NCI-H1048 (cell line): ENCODE measurements at places on chromosomes 12 and 14.

DNA sequence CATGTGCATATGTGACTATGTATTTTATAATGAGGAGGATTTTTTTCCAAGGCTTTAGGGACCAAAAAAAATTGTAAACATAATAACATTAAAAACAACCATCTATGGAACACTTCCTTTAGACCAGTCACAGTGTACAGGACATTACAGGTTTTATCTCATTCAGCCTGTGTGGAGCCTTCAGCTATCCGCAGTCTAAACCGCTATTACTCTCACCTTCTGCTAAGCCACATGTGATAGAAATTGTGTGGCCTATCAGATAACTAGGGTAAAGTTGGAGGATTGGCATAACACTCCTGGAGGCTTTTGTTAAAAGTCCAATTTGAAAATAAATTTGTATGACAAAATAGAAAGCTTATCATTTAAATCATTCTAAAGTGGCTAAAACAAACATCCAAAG, 281.2 kb upstream of the TMTC1 start:
- no peak for DNase-seq

DNA sequence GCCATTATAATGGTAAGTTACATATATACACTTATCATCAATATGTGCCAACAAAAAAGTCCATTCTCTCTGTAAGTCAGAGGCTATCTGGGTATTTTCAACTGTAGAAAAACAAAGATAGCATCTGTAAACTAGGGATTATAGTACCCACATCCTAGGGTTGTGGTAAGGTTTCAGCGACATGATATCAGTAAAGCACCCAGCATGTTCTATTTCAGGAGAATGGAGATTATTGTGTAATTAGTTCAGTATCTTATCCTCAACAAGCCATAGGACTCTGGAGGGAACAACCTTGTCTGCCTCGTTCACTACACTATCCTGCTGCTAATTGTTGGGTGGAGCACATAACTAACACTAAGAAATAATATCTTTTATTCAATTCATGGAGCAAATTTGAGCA, 19.7 kb upstream of the CKAP4 start:
- no peak for DNase-seq

DNA sequence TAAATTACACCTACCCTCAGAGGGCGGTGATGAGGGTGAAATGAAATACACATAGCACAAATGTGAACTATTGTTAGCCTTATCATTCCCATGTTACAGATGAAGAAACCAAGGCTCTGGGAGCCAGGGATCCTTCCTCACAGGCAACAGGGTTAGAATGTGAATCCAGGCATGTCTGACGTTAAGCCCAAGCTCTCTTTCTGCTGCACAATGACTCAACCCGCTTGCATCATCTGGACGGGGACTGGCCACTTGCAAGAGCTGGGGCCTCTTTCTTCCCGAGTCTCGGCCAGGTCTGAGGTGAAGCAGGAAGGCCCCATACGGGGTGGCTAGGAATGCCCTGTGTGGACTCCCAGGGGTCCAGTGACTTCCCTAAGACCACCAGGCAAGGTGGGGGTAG, 105.2 kb downstream of the RBM19 start:
- DNase-seq: no peak

DNA sequence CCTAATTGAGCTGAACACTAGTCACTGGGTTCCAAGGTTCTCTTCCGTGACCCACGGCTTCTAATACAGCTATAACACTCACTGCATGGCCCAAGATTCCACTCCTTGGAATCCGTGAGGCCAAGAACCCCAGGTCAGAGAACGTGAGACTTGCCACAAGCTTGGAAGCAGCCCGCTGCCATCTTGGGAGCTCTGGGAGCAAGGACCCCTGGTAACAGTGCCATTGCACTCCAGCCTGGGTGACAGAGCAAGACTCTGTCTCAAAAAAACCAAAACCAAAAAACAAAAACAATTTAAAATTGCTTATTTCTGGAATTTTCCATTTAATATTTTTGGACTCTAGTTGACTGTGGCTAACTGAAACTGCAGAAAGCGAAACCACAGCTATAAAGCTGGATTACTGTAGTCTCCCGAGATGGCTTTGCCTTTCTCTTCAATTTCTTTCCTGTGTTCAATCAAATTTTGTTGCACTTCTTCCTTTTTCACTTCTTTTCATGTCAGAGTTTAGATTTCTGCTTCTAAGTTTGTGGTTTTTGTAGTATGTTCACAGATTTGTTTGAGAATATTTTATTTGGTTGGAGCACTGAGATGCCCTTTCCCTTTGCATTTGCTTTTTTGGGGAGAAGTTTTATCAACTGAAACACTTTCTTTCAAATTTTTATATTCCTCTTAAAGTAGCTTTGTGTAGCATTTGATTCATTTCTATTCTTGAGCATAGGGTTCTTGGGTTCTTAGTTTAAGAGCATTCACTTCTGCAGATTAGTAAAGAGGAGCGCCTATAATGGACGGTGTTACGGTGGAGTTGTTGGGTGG, 44.6 kb downstream of the DDHD1 start:
- no peak for DNase-seq

GRCh38 chr12:87233671-87234070, 795.5 kb downstream of the C12orf50 start:
- DNase-seq: no peak

DNA sequence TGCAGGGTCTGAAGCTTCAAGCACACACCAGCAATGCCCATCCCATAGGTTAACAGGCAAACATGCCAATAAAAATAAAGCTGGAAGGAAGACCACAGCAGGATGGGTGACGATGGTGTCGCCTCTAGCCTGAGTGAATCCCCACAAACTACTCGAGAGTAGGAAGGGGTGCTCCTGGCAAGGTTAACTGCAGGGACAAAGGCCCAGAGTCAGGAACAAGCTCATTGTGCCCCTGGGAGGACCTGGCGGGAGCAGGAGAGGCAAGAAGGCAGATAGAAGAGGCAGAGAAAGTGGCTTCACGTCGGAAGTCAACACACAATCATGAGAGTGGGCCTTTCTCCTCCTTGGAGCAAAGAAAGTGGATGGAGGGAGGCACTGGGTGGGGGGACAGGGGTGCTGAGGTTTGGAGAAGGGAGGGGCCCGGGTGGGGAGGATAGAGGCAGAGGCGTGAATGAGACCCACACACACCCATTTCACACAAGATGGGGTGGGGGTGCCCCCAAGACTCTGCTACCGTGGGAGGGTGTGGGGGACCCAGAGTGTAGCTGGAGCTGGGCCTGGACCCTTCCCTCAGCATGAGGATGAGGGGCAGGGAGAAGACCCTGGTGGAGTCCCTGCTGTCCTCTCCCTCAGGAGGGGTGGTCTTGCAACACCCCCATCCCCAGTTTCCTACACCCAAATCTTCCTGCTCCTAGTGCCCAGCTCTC, 43.1 kb downstream of the DIO3 start:
- DNase-seq: no peak

- DNase-seq: no peak
Observed at GRCh38 chr14:27573018-27573417, 975.2 kb upstream of the NOVA1 start.

DNA sequence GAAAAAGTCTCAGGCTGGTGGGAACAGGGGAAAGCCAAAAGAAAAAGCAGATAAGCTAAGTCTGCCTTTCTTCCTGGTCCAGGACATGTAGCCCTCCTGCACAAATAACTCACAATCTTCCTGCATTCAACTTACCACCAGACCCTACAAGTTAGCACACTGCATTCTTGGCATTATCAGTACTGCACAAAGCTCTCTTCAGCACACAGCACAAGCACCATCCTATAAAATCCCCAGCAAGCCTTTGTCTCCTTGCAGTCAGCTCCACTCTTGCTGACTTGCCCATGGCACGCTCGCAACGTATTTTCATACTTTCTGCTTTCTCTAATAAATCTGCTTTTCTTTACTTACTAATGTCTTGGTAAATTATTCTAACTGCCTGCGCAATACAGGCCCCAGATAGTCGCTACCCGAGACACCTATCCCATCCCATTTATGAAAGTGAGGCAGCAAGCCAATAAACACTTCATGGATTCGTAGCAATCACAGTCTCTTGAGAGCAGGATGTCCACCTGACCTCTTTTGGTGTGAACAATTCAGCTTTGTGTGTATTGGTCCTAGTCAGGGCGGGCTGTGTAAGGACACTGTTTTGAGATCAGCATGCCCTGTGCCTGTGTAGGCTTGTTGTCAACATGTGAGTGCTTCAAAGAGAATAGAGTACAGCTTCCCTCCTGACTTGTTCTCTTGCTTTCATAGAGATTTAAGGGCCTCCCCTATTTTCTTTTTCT, 49.0 kb downstream of the TMEM117 start:
- DNase-seq: no peak

- DNase-seq: no peak
Observed at GRCh38 chr12:77795699-77796098, 35.0 kb upstream of the NAV3 start.

DNA sequence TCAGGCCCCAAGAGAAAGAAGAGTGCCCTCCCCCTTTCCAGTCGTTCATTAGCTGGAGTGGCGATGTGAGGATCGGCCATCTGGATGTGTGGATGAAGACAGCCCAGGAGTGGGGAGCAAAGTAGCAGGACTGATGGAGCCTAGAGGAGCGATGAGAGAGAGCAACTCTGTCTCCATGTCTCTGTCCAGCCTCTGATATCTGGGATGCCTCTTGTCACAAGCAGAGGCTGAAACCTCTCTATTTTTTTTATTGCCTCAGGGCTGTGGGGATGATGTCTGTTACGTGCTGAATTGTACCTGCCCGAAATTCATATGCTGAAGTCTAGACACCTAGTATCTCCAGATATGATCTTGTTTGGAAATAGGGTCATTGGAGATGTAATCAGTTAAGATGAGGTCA, 2.7 kb downstream of the SERPINA11 start:
- no peak for DNase-seq

DNA sequence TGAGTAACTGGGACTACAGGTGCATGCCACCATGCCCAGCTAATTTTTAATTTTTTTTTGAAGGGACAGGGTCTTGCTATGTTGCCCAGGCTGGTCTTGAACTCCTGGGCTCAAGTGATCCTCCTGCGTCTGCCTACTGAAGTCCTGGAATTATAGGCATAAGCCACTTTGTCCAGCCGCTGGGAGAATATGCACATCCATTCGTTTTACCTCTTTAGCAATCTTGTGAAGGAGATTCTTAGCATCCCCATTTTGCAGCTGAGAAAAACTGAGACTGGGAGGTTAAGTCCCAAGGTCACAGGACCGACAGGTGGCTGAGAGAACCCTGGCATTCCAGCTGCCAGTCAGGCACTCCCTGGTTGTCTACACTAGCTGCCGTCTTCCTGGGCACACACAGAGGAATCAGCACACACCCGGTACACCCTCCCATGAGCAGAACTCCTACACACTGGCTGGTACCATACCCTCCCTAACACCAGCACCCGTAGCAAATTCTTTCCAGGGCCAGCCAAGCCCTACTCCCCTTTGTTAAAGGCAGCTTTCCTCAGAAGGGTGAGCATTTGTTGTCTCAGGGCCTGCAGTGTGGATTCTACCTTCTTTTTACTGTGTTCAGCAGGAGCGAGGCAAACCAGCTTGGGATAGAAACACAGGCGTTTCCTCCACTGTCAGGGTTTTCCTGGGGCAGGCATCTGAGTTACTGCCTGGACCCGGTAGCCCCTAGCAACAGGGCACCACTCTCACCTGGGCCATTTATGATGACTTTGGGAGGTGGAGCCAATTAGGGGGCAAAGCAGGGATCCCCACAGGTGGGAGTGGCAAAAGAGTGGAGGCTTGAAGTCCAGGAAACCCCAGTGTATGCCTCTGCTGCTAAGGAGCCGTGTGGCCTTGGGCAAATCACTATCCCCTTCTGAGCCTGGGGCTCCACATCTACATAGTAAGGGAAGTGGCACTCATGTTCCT, 70.2 kb downstream of the IRF2BPL start:
- DNase-seq: no peak

DNA sequence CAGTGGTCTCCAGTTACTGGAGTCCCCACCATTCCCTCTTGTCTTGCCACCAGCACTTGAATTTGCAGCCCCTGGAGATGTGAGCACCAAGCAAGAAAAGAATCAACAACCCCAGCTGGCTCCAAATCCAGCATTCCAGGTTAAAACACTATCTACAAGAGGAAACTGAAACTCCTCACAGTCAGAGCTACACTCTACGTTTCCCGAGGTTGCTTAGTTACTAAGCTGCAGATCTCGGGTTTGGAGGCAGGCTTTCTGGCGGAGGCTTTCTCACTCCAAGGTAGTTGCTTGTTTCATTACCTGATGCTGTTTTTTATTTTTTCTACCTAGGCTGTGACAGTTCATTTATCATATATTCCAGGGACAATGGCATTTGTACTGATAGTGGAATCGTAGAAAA, 248.1 kb downstream of the GLT1D1 start:
- no peak for DNase-seq

DNA sequence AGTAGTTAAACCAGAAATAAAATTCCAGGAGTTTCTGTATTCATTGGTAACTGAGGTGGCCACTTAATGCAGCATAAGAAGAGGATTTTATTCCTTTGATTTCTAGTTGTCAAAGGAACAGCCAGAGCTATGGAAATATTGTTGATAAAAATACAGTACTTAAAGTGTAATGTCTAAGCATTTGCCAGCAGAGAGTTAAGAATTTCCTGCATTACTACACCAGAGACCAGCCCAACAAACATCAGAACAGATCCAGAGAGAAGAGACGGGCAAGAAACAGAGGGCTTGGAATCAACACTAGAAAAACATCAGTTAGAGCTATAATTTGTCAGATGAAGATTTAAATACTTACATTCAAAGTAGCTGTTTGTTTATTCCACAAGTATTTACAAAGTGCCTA, 77.9 kb downstream of the ST8SIA1 start:
- no peak for DNase-seq

DNA sequence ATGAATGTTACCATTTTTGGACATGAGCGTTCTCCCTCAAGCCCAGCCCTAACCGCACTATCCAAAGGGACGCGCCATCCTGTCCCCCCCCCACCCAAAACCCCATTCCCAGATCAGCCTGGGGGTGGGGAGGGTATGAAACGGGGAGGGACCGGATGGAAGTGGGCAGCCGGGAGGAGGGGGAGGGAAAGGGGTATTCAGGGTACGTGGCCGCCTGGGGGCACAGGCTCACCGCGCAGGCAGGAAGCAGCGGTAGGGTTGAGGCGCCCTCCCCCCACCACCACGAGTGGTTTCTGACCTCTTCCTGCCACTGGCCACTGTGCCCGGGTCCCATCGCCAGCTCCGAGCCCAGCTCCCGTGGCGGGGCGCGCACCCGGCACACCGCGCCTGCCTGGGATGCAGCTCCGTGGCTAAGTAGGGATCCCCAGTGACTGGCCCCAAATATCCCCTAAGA, 1.4 kb downstream of the ACTN1 start:
- no peak for DNase-seq

DNA sequence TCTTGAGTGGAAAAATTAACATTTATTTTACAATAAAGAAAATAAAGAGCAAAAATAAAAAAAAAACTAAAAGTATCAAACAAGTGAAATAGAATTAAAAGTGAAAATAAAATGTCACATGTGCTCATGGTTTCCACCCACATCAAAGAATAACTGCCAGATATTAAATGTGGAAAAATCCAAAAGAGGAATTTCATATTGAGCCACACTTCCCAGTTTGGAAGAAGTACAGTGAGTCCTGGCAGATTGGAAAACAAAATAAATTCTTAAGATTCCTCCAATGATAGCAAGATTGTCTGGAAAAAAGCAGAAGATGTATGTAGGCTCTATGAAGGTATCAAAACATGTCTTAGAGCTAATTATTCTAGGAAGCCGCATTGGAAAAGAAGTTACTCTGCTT, 1019.5 kb downstream of the SLC6A15 start:
- DNase-seq: no peak
